ENCODE measurements at places on chromosomes 11 and 22.

GRCh38 chr11:12238420-12238819, 128.0 kb downstream of the MICAL2 start:
- DNase-seq: no peak

DNA sequence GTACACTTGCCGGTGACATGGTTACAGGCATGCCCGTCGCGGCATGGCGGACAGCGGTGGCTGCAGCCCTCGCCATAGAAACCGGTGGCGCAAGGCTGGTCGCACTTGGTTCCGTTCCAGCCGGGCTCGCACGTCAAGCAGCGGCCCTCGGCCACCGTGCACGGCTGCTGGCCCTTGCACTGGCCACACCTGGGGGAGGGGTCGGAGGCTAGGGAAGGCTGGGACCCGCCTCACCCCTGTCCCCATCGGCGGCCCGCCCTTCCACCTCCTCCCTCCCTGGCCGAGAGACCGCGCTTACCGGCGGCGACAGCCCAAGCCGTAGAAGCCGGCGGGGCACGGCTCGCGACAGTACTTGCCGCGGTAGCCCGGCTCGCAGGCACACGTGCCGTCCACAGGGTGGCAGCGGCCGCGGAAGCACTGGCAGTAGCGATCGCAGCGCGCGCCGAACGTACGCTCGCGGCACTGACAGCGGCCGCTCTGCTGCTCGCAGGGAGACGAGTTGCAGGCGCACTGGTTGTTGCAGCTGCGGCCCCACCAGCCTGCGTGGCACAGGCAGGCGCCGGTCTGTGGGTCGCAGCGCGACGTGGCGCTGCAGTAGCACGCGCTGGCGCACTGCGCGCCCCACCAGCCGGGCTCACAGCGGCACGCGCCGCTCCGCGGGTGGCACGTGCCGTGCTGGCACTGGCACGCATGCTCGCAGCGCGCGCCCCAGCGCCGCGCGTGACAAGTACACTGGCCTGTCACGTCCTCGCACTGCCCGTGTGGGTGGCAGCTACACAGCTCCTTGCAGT, 6.7 kb downstream of the SCARF2 start:
- DNase-seq: peak; percentile 58

- no peak for DNase-seq
Measured at GRCh38 chr22:49209452-49210195, 618.0 kb downstream of the BRD1 start.

DNA sequence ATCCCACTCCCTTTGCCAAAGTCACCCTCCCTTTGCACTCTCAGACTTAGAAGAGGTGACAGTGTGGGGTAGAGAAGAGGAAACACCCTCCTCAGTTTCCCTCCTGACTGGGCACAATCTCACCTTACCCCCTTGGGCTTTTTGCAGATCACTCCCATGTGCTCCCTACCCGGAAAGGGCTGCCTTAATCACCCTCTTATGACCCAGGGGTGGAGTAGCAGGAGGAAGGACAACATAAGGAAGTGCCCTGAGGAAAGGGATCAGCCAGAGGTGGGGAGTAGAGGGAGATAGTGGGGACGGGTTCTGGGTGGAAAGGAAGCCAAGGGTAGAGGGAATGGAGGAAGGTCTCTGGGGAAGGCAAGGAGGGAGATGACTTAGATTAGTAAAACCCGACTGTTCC, 52.0 kb downstream of the NRXN2 start:
- no peak for DNase-seq

DNA sequence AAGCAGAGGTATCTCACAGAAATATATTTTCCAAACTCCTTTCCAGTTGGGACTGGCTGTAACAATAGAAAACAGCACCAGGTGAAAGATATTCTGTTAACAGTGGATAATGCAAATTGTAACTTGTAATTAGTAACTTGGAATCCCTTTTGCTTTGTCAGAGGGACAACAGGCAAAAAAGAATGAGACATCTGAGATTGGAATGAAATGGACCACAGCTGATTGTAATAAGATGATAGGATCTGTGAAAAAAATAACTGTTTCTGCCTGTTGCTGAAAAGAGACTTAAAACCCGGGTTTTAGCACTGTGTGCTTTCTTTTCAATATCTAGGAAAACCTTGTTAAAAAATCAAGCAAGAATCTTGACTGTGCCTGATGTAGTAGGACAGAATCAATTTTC, 655.7 kb downstream of the METTL15 start:
- no peak for DNase-seq

DNA sequence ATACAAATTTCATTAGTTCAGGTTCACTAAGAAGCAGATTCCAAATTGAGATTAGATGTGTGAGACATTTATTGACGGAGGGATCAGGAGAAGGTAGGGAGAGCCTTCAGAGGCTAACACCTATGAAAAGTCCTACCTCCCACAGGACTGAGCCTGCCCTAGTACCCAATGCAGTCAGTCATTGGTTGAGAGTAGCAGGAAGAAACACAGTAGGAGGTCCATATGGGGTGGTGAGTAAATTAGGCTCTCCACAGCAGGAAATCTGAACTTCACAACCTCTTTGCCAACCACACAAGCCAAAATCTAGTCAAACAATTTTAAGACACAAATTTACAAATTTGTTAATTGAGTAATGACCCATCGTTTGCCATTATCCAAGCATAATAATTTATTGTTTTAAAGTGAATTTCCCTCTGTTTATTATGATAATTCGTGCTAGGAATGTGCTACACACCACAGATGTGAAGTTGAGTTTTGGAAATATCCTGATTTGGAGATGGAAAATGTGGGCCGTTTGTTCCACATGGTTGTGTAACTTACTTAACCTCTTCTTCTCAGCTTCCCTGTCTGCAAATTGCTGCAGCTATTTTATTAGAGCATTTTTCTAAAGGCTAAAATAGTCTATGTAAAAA, 542.1 kb downstream of the ETS1 start:
- DNase-seq: no peak

DNA sequence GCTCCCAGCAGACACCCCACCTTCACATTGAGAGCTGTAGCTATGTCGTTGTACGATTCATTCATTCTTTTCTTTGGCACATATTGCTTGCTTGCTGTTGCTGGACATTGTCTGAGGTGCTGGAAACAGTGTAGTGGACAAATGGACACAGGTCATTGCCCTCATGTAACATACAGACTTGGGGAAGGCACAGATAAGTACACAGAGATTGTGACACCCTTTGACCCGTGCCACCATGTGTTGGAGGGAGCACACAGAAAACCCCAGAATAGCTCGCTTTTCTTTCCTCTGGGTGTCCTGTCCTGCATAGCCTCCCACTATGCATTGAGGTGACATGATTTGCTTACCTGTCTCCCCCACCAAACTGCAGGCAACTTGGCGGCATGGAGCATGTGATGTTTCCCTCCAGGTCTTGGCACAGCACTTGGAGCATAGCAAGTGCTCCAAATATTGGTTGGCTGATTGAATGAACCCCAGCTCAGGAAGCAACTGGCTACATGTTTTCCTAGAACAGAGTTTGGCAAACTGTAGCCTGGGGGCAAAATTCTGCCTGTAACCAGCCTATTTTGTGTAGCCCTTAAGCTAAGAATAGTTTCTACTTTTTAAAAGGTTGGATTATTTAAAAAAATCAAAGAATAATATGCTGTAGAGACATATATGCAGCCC, 30.9 kb upstream of the NECTIN1 start:
- no peak for DNase-seq

GRCh38 chr22:29346659-29347058, 31.2 kb upstream of the RASL10A start:
- DNase-seq: no peak

DNA sequence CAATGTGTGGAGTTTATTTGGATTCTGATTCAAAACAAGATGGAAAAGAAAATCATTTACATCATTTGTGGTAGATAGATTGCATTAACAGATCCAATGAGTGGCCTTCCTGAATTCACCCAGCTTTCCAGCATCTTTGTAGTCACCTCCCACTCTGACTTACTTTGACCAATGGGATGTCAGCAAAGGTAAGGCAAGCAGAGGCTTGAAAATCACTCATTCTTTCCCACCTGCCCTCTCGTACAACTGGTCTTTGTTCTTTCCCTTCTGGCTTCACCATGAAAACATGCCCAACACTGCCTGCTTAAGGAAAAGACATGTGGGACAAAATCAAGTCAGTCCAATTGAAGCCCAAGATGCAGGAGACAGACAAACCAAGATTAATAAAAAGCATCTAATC, 202.1 kb downstream of the TTC28 start:
- no peak for DNase-seq

GRCh38 chr11:124380585-124380984, 3.7 kb downstream of the OR8B2 start:
- DNase-seq: no peak

DNA sequence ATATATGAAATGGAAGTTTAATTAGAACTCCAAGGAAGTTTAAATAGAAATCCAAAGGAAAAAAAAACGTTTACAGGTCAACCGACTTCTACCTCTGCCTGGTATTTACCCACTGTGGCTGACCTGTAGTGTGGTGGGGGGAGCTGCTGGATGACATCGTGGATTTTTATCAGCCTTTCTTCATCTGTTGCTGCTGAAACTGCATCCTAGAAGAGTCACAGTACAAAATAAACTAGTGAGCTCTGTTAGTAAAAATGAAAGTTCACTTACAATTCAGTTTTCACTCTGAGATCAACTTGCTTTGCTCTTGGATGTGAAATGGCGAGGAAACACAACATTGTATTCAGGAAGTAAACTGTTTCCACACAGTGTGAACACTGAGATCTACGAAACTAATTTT, 43.2 kb upstream of the TP53AIP1 start:
- DNase-seq: no peak

DNA sequence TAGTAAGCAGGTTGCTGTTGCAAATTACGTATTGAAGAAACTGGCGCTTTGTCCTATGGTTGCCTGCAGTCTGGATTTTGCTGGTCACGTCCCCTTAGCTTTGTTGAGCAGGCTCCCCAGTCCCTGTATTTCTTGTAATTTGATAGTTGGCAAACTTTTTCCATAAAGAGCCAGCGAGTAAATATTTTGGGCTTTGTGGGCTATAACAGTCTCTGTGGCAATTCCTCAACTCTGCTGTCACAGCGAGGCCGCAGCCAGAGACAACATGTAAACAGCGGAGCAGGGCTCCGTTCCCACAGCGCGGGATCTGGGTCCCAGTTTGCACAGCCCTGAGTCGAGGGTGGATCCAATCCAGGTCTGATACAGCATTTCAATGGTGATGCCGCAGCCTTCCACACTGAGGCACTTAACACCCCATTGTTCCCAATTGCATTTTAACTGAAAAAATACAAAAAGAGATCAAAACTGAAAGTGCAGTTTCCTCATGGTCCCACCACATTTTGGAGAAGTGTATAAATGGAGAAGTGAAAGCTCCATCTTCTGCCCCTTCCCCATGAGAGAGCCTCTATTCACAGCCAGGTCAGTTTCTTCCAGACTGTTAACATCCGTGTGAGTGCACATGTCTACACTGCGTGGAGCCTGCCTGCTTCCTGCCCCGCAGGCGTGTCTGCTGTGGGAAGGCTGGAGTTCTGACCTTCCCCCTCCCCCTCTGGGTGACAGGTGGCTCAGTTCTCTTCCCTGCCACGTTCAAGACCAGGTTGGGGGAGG, 89.1 kb downstream of the RPS6KA4 start:
- DNase-seq: no peak

- no peak for DNase-seq
Measured at GRCh38 chr11:102457865-102458264, 5.3 kb upstream of the TMEM123 start.

DNA sequence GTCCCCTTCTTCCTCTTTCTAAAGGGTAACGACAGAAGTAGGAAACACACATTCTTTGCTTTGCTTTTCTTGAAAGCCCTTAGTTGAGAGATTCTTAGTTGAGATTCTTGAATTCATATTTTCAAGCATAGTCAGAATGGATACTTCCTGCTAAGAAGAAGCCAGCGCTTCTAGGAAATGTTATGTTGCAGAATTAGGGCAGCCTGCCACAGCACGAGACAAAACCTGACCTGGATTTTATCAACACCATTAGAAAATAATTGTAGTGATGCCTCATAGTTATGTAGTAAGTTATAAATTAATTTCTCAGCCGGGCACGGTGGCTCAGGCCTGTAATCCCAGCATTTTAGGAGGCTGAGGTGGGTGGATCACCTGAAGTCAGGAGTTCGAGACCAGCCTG, 37.9 kb upstream of the NUP160 start:
- DNase-seq: no peak

- no peak for DNase-seq
Measured at GRCh38 chr11:27705873-27706820, 5.9 kb upstream of the BDNF start.

GRCh38 chr11:10838083-10838482, 19.8 kb downstream of the ZBED5 start:
- DNase-seq: no peak

- no peak for DNase-seq
Measured at GRCh38 chr11:108959105-108959761, 294.4 kb downstream of the DDX10 start.

- DNase-seq: no peak
Measured at GRCh38 chr11:127474766-127475165, 474.2 kb upstream of the KIRREL3 start.

- DNase-seq: no peak
Measured at GRCh38 chr11:131616481-131617140, 246.2 kb downstream of the NTM start.

DNA sequence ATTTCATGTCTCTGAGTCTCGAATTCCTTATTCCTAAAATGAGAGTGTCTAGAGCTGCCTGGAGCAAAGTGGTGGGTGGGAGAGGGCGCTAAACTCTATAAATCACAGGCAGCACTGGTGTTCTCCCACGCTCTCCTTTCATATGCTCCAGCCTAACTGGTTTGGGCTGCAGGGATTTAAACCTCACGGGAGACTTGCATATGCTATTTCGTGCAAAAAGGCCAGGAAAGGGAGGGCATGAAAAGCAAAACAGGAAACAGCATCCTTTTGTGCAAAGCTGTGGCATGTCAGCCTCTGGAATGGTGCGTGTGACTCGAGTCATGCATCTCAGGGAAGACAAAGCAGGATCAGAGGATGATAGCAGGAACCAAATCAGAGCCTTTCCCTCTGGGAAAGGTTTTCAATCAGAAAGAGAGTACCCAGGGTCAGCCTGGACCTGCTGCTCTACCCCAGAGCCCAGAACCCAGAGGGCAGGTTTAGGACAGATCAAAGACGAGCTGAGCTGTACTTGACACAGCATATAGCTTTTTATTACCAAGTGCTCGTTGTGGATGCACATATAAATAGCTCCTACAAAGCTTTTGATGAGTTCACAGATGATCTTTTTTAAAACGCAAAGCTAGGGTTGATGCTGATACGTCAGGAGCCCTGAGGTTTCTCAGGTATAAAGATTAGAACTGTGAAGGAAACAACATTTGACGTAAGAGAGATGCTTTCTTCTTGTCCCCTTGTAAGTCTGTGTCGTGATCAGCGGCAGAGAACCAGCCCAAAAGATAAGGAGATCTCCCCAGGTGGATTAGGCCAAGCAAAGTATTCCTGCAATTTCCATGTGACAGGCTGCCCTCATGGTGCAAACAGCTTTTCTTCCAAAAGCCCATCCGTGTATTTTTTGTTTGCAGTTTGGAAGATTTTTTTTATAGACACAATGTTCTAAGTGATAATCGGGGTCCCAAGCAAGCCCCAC, 46.2 kb upstream of the YWHAH start:
- no peak for DNase-seq

- DNase-seq: no peak
Measured at GRCh38 chr11:125139778-125140177, 24.8 kb upstream of the PKNOX2 start.

- DNase-seq: no peak
Measured at GRCh38 chr11:122248131-122248530, 132.1 kb upstream of the BLID start.

- DNase-seq: no peak
Measured at GRCh38 chr22:31295831-31296657, 3.8 kb upstream of the PIK3IP1 start.

All from progenitor cell of endocrine pancreas (in vitro differentiated cells).